ENCODE measurements at places on chromosomes 3 and 15. TPM values are rescaled to one million over a fixed set of nuclear protein-coding genes. Genes with fewer than 3 reads are reported as not detected.

- no peak for DNase-seq
Measured at GRCh38 chr15:27832237-27832596, 266.9 kb downstream of the OCA2 start.

DNA sequence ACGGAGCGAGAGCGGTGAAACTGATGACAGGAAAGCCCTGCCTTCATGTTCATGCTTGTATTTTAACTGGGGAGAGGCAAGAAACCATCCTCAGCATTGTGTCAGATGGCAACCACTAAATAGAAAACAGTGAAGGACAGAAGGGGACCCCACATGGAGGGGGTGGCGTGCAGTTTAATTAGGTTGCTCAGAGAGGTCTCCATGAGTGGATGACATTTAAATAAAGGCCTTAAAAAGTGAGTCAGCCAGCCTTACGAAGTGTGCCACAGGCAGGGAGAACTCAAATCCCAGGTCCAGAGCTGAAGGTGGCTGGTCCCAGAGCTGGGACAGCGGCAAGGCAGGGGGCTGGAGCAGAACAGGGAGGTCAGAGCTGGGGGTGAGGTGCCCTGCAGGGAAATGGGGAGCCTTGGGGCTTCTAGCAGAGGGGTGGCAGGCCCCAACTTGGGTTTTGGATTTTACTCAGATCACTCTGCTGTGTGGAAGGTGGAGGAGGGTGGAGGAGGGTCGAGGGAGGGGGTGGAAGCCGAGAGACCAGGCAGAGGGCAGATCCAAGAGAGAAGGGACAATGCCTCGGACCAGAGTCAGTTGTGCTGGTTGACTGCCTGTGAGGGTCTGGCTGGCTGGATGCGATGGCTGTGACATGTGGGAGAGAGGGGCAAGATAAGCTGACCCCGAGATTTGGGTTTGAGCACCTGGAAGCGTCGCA, 73.7 kb downstream of the KLF13 start:
- peak; percentile 86 for DNase-seq

DNA sequence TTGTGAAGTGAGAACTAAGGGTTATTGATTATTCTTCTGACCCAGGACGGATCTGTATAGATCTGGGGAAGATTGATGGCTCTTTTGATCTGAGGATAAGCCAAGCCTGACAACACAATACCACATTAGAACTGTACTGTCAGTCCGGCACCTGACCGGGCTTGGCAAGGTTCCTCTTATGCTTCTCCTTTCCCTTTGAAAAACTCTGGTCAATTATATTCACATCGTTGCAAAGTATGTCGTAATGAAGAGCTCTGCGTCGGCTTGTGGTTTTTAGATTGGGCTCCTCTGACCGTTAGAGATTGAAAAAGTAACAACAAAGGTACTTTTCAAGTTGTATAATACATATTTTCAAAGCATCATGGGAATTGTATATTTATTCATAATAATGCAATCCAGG, 389.8 kb downstream of the NR2F2 start:
- DNase-seq, result no peak

DNA sequence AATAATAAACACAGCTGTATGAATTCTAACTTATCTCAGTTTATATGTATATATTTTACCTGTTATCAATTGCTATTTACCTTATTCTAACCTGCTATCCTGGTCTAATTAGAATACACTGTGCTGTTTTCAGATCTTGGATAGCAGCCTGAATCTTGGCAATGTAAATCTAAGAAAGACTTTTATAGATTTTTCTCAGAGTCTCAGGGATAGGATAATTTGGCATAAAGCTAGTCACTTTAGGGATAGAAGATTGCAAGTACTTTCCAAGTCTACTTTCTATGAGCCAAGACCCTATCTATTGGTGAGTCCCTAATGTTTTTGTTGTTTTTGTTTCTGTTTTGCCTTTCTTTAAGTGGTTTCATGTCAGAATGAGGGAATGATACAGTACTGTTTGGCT, 695.7 kb downstream of the NAALADL2 start:
- DNase-seq, result no peak

DNA sequence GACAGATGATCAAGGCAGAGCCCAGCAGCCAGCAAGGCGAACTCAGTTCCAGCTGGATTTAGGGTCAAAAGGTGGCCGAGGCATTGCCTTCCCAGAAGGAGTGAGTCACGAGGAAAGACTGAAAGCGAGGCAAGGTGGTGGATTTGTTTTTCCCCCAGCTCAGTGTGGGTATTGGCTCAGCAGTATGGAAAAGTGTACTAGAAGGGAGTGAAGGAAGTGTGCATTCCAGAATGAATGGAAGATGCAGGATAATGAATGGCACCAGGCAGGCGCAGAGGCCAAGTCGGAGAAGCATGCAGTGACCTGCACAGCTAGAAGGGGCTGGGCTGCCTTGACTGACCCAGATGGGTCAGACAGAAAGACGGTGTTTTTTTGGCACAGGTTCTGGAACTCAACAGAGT, 46.3 kb downstream of the FOXP1 start:
- no peak for DNase-seq

DNA sequence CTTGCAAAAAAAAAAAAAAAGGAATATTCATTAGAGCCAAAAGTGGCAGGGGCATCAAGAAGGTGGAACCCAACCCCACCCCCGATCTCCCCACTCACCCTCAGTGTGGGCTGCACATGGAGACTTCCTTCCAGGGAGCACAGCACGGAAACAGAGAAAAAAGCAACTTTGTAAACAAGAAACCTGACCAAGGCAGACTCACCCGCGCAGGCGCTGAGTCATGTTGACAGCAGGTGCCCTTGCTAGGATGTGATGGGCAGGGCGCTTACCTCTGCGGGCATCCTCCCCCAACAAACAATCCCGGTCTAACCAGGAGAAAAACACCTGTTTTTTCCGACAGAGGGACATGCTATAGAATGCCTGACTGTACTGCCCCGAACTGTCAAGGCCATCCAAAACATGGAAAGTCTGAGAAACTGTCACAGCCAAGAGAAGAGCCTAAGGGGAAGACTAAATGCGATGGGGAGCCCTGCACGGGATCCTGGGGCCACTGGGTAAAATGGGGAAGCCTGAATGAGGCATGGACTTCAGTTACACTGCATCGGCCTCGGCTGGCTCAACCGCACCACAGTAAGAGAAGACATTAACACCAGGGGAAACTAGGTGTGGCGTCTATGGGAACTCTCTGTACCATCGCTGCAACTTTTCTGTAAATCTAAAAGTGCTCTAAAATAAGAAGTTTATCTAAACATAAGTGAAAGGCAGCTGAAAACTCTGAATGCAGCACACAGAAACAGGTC, 66.7 kb upstream of the GATA2 start:
- DNase-seq, result no peak

DNA sequence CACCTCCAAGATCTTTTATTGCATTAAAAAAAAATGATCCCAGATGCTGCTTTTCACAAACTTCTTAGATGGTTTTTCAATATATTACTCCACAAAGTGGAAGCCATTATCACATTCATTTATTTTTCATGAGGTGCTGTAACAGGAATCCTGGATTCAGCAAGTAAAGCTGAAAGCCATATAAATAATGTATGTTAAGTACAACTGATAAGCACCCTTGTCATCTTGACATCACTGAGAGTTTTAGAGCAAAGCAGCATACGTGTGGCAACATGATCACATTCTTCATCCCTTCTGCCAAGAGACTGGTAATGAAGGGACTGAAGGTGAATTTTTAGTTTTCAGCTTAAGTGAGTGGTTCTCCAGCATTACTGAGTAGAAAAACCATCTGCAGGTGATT, 44.9 kb upstream of the LRRFIP2 start:
- DNase-seq, result no peak

PRR20G gene
- not detected for total RNA-seq

DNA sequence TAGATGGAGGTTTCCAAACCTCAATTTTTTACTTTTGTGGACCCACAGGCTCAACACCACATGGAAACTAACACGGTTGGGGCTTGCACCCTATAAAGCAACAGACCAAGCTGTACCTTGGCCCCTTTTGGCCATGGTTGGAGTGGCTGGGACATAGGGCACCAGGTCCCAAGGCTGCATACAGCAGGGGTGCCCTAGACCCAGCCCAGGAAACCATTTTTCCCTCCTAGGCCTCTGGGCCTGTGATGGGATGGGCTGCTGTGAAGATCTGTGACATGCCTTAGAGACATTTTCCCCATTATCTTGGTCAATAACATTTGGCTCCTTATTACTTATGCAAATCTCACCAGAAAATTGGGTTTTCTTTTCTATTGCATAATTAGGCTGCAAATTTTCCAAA, 337.0 kb upstream of the CADM2 start:
- no peak for DNase-seq

- no peak for DNase-seq
Measured at GRCh38 chr3:72634128-72634527, 214.1 kb downstream of the SHQ1 start.
